ENCODE measurements at places on chromosomes 6 and 20. TPM values are rescaled to one million over a fixed set of nuclear protein-coding genes. Genes with fewer than 3 reads are reported as not detected.

The GLP1R gene
- 0.81 TPM for total RNA-seq

The FKBP1C gene
- total RNA-seq: 1.7 TPM

The GJA10 gene
- not detected for total RNA-seq

The JAG1 gene
- 0.58 TPM for total RNA-seq

The ENPP1 gene
- total RNA-seq: 0.20 TPM

The CD40 gene
- 3.5 TPM for total RNA-seq

The KCNS1 gene
- 0.38 TPM for total RNA-seq

The LCA5 gene
- not detected for total RNA-seq

The BTN2A1 gene
- 14.2 TPM for total RNA-seq

The EDN1 gene
- 0.14 TPM for total RNA-seq

The IP6K3 gene
- total RNA-seq: not detected

The PRICKLE4 gene
- total RNA-seq: not detected

The MLIP gene
- not detected for total RNA-seq

The GCNT2 gene
- 2.7 TPM for total RNA-seq

The ERVFRD-1 gene
- total RNA-seq: not detected

The MCCD1 gene
- not detected for total RNA-seq

The TOX2 gene
- total RNA-seq: 1.7 TPM

The PERP gene
- 4.5 TPM for total RNA-seq

The PLAGL2 gene
- total RNA-seq: 71.5 TPM

The TMEM151B gene
- total RNA-seq: not detected

The LHFPL5 gene
- total RNA-seq: not detected

The TFAP2C gene
- not detected for total RNA-seq

The MROH8 gene
- 2.1 TPM for total RNA-seq

The ADAT2 gene
- total RNA-seq: 35.9 TPM

The NKAPL gene
- total RNA-seq: not detected

The SLC17A3 gene
- total RNA-seq: not detected

The KIAA1755 gene
- total RNA-seq: not detected

The CST4 gene
- total RNA-seq: not detected

The OR2W1 gene
- total RNA-seq: not detected

The FUT9 gene
- not detected for total RNA-seq

The SCRT2 gene
- total RNA-seq: not detected

The ITPA gene
- total RNA-seq: 56.3 TPM

The PBOV1 gene
- not detected for total RNA-seq

The RAMACL gene
- total RNA-seq: 0.45 TPM

The SRXN1 gene
- 9.4 TPM for total RNA-seq
